SJSA1 (cell line): ENCODE measurements at places on chromosomes 12 and 14. TPM values are rescaled to one million over a fixed set of nuclear protein-coding genes. Genes with fewer than 3 reads are reported as not detected.

DNA sequence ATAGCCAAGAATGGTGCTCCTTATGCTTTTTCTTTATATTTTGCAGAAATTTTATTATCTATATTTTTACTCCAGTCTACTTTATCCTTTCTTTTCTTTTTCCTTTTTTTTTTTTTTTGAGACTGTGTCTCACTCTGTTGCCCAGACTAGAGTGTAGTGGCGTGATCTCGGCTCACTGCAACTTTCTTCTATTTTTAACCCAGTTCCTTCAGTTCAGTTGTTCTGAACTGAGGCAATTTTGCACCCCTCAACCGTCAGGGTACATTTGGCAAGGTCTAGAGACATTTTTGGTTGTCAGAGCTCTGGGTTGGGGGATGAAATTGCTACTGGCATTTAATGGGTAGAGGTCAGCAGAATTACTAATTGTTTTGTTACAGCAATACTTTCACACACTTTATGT is 75.7 kb downstream of the DIP2B start:
- peaks cover 18% of the 10 kb centered on the region for H3K4me1 ChIP-seq
- H3K27me3 ChIP-seq, result no peaks in the 10 kb centered on the region
- no peak for DNase-seq
- no peak overlapping the region for H3K27ac ChIP-seq

GRCh38 chr14:52154992-52155650 is 86.3 kb upstream of the NID2 start:
- DNase-seq, result no peak
- H3K27ac ChIP-seq, result no peak overlapping the region
- H3K27me3 ChIP-seq, result no peaks in the 10 kb centered on the region
- H3K36me3 ChIP-seq, result no peaks in the 10 kb centered on the region
- H3K4me1 ChIP-seq, result no peaks in the 10 kb centered on the region

- DNase-seq, result no peak
- no peaks in the 10 kb centered on the region for H3K27me3 ChIP-seq
- no peak overlapping the region for H3K4me3 ChIP-seq
Measured at GRCh38 chr14:93716002-93716745, 72.1 kb downstream of the PRIMA1 start.

- H3K27me3 ChIP-seq, result peaks cover 18% of the 10 kb centered on the region; the same call in 1 of the 2 replicates
- H3K4me1 ChIP-seq, result no peaks in the 10 kb centered on the region
- no peak overlapping the region for H3K27ac ChIP-seq
- no peak for DNase-seq
Measured at GRCh38 chr12:9051158-9051550, 61.8 kb downstream of the KLRG1 start.

DNA sequence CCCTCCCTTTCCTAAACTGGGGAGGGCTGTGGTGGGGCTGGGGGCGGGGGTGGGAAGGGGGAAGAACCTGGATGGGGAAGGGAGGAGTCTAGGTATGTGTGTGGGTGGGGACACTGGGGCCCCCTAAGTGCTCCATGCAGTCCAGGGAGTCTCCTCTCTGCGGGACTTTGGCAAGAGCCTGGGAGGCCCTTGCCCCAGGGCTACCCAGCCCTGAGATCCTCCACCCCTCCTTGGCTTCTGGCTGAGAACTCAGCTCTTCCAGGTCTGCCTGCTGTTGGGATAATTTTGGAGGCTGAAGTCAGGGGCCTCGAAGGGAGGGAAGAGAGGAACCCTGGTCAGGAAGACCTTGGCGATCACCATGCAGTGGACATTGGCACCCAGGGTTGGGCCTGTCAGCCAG is 2.2 kb upstream of the DLK1 start:
- no peak overlapping the region for H3K27ac ChIP-seq
- no peak overlapping the region for H3K4me3 ChIP-seq
- no peaks in the 10 kb centered on the region for H3K36me3 ChIP-seq
- DNase-seq, result no peak
- H3K27me3 ChIP-seq, result peaks cover 21% of the 10 kb centered on the region

- DNase-seq, result no peak
- peaks cover 11% of the 10 kb centered on the region for H3K4me1 ChIP-seq
- no peak overlapping the region for H3K4me3 ChIP-seq
Measured at GRCh38 chr14:91280129-91280528, 35.6 kb upstream of the GPR68 start.

DNA sequence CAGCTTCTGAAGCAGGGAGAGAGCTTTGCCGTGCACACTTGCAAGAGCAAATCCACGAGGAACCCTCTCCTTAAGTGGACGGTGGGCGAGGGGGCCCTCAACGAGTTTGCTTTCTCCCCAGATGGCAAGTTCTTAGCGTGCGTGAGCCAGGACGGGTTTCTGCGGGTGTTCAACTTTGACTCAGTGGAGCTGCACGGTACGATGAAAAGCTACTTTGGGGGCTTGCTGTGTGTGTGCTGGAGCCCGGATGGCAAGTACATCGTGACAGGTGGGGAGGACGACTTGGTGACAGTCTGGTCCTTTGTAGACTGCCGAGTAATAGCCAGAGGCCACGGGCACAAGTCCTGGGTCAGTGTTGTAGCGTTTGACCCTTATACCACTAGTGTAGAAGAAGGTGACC is 69.0 kb downstream of the WDR20 start:
- peaks cover 27% of the 10 kb centered on the region for H3K36me3 ChIP-seq
- H3K4me3 ChIP-seq, result no peak overlapping the region
- DNase-seq, result no peak
- no peak overlapping the region for H3K27ac ChIP-seq
- no peaks in the 10 kb centered on the region for H3K4me1 ChIP-seq

DNA sequence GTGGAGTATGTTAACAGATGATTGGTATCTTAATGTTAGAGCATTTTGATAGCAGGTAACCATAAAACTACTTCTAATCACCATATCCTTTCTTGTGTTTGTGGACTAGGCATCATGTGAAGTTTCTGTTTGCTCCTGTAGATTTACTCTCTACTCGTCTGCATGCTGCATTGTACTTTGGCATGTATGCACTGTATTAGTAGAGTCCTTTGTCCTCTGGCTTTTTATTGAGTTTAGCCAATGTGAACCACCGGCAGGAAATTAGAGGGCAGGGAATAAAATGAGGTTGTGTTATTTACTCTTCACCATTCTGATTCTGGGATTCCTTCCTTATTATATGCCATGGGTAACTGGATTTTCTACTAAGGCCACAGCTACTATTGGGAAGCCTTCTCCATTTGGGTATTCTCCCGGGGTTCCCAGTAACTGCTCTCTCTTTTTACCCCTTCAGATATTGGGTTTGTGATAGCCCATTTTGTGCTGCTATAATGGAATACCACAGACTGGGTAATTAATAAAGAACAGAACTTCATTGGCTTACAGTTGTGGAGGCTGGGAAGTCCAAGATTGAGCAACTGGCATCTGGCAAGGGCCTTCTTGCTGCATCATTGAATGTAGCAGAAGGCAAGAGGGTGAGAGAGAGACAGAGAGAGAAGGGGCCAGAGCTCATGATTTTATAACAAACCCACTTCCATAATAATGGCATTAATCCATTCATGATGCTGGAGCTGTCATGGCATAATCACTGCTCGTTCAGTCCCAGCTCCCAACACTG is 22.4 kb downstream of the FAM177A1 start:
- no peak overlapping the region for H3K27ac ChIP-seq
- H3K27me3 ChIP-seq, result no peaks in the 10 kb centered on the region
- H3K4me3 ChIP-seq, result no peak overlapping the region
- H3K4me1 ChIP-seq, result no peaks in the 10 kb centered on the region

- no peak for DNase-seq
- no peak overlapping the region for H3K4me3 ChIP-seq
- H3K4me1 ChIP-seq, result no peaks in the 10 kb centered on the region
- H3K27me3 ChIP-seq, result no peaks in the 10 kb centered on the region
- no peak overlapping the region for H3K27ac ChIP-seq
Measured at GRCh38 chr14:32679927-32680612, 258.6 kb upstream of the NPAS3 start.

- H3K4me1 ChIP-seq, result peaks cover 10% of the 10 kb centered on the region
- no peaks in the 10 kb centered on the region for H3K36me3 ChIP-seq
- H3K27ac ChIP-seq, result no peak overlapping the region
- H3K4me3 ChIP-seq, result no peak overlapping the region
Measured at GRCh38 chr12:46410495-46410894, 37.9 kb upstream of the SLC38A2 start.

GRCh38 chr12:72075401-72075800 is 136.8 kb downstream of the TPH2 start:
- no peaks in the 10 kb centered on the region for H3K36me3 ChIP-seq
- H3K4me3 ChIP-seq, result no peak overlapping the region
- no peak overlapping the region for H3K27ac ChIP-seq
- no peaks in the 10 kb centered on the region for H3K4me1 ChIP-seq
- DNase-seq, result no peak
- H3K27me3 ChIP-seq, result no peaks in the 10 kb centered on the region

GRCh38 chr12:46693034-46693433 is 132.8 kb downstream of the SLC38A4 start:
- no peaks in the 10 kb centered on the region for H3K36me3 ChIP-seq
- H3K4me1 ChIP-seq, result no peaks in the 10 kb centered on the region
- no peak overlapping the region for H3K4me3 ChIP-seq

DNA sequence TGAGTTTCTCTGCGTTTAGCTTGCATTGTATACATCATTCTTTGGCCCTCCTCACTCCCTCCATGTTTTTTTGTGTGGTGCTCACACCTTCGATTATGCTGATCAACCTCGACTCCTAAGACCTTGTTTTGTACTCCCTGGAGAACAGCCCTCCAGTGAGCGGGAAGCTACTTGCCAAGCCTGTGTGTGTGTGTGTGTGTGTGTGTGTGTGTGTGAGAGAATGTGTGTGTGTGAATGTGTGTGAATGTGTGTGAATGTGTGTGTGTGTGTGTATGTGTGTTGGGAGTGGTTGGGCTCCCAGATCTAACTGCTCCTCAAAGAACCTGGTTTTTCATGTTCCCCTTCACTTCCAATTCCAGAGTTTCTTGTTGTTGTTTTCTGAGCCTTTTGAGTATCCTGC is 6.0 kb downstream of the NYNRIN start:
- H3K4me1 ChIP-seq, result peaks cover 7% of the 10 kb centered on the region
- no peaks in the 10 kb centered on the region for H3K36me3 ChIP-seq
- H3K4me3 ChIP-seq, result no peak overlapping the region
- no peak overlapping the region for H3K27ac ChIP-seq

GRCh38 chr12:29309320-29309902 is 71.6 kb downstream of the ERGIC2 start:
- no peaks in the 10 kb centered on the region for H3K4me1 ChIP-seq
- H3K36me3 ChIP-seq, result no peaks in the 10 kb centered on the region
- no peaks in the 10 kb centered on the region for H3K27me3 ChIP-seq
- H3K4me3 ChIP-seq, result no peak overlapping the region
- no peak overlapping the region for H3K27ac ChIP-seq

- H3K27me3 ChIP-seq, result peaks cover 76% of the 10 kb centered on the region
- no peak overlapping the region for H3K27ac ChIP-seq
- peaks cover 12% of the 10 kb centered on the region for H3K4me1 ChIP-seq
- DNase-seq, result no peak
Measured at GRCh38 chr12:94150240-94151121, 2.1 kb downstream of the PLXNC1 start.

GRCh38 chr14:75467763-75468162 is 39.9 kb downstream of the JDP2 start:
- peaks cover 13% of the 10 kb centered on the region for H3K4me1 ChIP-seq
- no peak overlapping the region for H3K4me3 ChIP-seq
- H3K27me3 ChIP-seq, result no peaks in the 10 kb centered on the region
- no peak for DNase-seq

GRCh38 chr14:74552623-74553022 is 59.1 kb downstream of the ISCA2 start:
- H3K27me3 ChIP-seq, result no peaks in the 10 kb centered on the region
- no peak for DNase-seq
- H3K36me3 ChIP-seq, result no peaks in the 10 kb centered on the region
- H3K4me1 ChIP-seq, result no peaks in the 10 kb centered on the region

GRCh38 chr14:31346097-31346496 is 74.3 kb downstream of the HEATR5A start:
- DNase-seq, result no peak
- no peak overlapping the region for H3K4me3 ChIP-seq
- peaks cover 26% of the 10 kb centered on the region for H3K36me3 ChIP-seq
- no peaks in the 10 kb centered on the region for H3K27me3 ChIP-seq
- H3K27ac ChIP-seq, result no peak overlapping the region
- H3K4me1 ChIP-seq, result no peaks in the 10 kb centered on the region

- H3K27me3 ChIP-seq, result peaks cover 11% of the 10 kb centered on the region; the same call in 1 of the 2 replicates
- no peak overlapping the region for H3K27ac ChIP-seq
- H3K4me3 ChIP-seq, result no peak overlapping the region
- no peaks in the 10 kb centered on the region for H3K36me3 ChIP-seq
- no peak for DNase-seq
Measured at GRCh38 chr12:176321-177181, 37.4 kb downstream of the SLC6A12 start.

GRCh38 chr12:121325922-121326396 is 26.3 kb downstream of the ANAPC5 start:
- DNase-seq, result no peak
- peaks cover 74% of the 10 kb centered on the region for H3K36me3 ChIP-seq
- no peaks in the 10 kb centered on the region for H3K27me3 ChIP-seq
- no peak overlapping the region for H3K27ac ChIP-seq
- no peak overlapping the region for H3K4me3 ChIP-seq
- no peaks in the 10 kb centered on the region for H3K4me1 ChIP-seq

CLEC9A gene
- not detected in 2 replicates for total RNA-seq

SERPINA10 gene
- total RNA-seq, result not detected in 2 replicates

P2RX2 gene
- total RNA-seq, result not detected in 2 replicates

SOAT2 gene
- total RNA-seq, result not detected in 2 replicates

PROX2 gene
- total RNA-seq, result not detected in 2 replicates

B3GNT4 gene
- total RNA-seq, result not detected in 2 replicates
